EH (cell line): ENCODE measurements at places on chromosomes 4 and X.

- no peak for DNase-seq
Measured at GRCh38 chr4:89100853-89101252, 10.5 kb upstream of the TIGD2 start.

GRCh38 chrX:19350941-19351384 lies 7.2 kb downstream of the PDHA1 start:
- no peak for DNase-seq

- no peak for DNase-seq
Measured at GRCh38 chrX:153688071-153688470, 345 bp downstream of the SLC6A8 start.

- DNase-seq: no peak
Measured at GRCh38 chrX:16770970-16771482, 15.2 kb upstream of the TXLNG start.

DNA sequence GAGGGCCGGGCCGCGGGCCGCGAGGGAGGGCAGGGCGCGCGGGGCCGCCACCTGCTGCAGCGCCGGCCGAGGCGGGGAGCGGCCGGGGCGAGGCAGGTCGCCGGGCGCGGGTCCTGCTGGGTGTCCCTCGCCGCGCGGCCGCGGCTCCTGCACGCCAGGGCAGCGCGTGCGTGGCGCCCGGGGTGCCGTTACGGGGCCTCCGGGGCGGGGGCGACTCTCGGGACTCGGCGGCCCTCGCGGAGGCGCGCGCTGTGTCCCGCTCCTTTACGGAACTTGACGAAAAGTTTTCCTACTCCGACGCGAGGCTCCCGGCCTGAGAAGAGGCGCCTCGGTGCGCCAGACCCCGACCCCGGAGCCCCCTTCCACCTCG lies 329 bp downstream of the TBC1D14 start:
- no peak for DNase-seq
